Activated T-cell treated with anti-CD3 and anti-CD28 coated beads, Interleukin-2, amount 50 U/mL, for 1 hour (primary cell): ENCODE measurements at places on chromosomes 5 and 9.

- no peak for DNase-seq
Observed at GRCh38 chr5:123120197-123120596, 31.2 kb downstream of the PRDM6 start.

GRCh38 chr5:170590566-170590965, 86.7 kb downstream of the KCNIP1 start:
- no peak for DNase-seq

DNA sequence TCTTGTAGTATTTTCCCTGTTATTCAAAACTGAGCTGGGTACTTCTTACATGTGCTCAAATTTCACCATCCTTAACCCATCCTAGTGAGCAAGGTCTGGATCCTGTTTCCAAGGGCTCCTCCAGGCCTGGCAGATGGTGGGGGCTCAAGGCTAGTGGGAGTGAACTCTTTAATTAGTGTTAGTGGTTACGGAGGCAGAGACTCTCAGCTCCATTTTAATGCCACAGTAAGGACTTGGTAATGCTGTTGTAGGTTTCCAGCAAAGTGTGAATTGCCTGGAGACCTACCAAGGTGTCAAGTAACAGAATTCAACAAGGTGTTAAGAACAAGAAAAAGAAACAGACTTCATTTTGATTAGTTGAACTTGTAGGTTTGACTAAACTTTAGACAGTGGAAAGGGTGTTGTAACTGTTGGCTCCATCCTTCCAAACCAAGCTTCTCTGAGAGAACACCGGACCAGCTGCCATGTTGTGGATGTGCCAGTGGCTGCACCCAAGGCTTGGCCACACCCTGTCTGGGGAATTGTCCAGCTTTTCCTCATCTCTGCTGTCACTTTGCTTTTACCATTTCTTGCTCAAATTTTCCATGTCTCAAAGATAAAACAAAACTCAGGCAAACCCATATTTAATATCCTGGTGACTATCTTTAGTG, 98.7 kb downstream of the ADCY2 start:
- no peak for DNase-seq

DNA sequence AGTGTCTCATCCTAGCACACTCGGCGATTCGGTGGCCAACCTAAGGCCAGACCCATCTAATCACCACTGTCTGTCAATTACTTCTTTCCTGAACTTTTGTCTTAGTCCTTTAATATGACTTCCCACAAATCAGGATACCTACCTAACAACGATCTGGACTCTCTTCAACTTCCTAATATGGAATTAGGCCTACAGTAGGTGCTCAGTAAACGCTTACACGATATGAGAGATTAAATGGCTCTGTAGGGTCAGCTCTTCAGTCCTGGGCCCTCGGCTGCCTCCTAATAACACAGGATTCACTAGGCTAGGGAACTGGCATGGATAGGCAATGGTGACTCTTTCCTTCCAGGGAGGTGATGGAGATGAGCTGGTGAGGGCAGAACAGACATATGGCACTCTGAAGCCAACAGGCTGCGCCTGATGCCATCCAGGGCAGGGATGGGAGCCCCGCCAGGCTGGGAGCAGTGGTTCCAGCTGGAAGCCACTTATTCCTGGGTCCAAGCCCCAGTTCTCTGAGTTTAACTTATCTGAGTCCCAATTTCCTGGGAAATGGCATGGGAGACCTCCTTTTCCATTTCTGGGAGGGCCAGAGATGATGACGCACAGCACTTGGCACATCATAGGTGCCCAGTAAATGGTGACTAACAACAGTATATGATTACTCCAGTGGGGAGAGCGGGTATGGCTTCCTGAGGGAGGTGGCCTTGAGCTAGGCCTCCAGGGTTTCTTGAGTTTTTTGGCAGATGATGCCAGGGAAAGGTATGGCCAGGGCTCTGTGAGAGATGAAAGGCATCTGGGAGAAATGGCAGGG, 7.3 kb downstream of the PDGFRB start:
- DNase-seq = no peak

DNA sequence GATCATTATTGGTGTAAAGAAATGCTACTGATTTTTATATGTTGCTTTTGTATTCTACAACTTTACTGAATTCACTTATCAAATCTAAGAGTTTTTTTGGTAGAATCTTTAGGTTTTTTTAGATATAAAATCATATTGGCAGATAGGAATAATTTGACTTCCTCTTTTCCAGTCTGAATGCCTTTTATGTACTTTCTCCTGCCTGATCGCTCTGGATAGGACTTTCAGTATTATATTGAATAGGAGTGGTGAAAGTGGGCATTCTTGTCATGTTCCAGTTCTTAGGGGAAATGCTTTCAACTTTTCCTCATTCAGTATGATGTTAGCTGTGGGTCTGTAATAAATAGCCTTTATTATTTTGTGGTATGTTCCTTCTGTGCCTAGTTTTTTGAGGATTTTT, 8.3 kb downstream of the AHRR start:
- no peak for DNase-seq

DNA sequence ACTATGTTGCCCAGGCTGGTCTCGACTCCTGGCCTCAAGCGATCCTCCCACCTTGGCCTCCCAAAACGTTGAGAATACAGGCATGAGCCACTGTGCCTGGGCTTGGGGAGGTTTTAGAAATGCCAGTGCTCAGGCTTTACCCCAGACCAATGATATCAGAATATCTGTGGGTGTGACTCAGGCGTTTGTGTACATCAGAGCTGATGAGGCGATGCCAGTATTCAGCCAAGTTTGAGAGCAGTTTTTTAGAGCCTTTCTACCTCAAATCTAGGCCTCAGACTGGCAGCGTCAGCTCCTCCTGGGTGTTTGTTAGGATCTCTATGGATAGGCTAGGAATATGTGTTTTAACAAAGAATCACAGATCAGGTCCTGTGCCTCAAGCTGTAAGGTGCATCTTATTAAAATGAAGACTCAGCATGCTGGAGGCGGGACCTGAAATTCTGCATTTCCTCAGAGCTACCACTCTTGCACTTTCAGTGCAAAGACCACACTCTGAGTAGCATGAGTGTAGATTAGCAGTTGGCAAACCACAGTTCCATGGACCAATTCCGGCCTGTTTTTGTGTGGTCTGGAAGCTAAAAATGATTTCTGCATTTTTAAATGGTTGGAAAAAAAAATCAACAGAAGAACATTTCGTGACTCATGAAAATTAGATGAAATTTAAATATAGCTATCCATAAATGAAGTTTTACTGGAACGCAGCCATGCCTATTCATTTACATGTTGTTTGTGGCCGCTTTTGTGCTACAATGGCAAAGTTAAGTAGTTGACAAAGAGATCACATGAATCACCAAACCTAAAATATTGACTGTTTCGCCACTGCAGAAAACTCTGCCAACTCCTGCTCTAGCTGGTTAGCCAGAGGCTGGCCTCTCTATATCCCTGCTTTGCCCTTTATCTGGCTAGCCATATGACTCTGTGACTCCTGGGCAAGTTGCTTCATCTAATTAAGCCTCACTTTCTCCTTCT, 92.2 kb downstream of the KLF4 start:
- DNase-seq = no peak

DNA sequence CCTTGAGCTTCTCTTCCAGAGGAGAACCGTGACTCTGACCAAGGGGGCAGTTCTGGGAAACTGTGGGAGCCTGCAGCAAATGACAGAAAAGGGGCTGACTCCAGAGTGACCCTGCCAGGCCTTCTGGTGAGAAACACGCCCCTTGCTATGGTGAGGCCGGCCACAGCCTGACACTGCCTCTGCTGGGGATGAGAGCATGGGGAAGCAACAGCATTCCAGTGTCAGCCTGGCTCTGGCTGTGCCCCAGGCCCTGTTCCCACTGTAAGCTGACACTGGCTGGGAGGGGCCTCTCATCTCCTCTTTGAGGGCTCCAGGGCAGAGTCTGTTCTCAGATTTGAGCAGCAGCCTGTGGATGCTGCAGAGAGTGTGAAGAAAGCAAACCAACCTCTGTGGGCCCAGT, 180.0 kb upstream of the IL12B start:
- no peak for DNase-seq

DNA sequence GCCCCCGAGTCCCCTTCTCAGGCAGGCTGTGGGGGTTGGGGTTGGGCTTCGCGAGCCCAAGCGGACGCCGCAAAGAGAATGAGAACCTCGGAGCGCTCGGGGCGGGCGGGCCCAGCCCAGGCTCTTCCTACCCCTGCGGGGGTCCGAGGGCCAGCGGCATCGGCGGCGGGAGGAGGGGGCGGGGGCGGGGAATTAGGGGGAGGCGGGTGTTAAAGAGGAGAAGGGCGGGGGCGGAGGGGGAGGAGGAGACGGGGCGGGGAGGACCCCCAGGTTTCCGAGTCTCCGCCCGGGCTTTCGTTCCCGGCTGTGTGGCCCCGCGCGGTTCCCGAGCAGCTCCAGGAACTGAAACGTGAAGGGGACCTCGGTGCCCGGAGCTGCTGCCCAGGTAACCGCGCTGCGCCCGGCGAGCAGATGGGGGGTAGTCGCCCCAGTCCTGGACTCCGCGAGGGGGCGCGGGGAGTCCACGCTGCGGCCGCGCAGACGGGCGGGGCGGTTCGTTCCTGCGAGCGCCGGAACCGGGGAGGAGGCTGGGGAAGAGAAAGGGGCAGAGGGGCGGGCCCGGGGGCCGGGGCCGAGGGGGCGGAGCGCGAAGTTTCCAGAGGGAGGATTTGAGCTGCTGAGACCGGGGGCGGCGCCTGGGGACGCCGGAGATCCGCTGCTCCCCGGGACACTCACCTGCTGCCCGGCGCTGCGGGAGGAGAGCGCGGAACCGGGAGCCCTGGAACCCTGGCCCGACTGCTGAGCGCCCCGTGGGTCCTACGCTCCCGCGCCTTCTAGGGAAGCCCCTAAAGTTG, 38.4 kb upstream of the PLEKHG4B start:
- peak; percentile 52 for DNase-seq

- DNase-seq = no peak
Observed at GRCh38 chr5:158390577-158390976, 531.6 kb upstream of the CLINT1 start.

DNA sequence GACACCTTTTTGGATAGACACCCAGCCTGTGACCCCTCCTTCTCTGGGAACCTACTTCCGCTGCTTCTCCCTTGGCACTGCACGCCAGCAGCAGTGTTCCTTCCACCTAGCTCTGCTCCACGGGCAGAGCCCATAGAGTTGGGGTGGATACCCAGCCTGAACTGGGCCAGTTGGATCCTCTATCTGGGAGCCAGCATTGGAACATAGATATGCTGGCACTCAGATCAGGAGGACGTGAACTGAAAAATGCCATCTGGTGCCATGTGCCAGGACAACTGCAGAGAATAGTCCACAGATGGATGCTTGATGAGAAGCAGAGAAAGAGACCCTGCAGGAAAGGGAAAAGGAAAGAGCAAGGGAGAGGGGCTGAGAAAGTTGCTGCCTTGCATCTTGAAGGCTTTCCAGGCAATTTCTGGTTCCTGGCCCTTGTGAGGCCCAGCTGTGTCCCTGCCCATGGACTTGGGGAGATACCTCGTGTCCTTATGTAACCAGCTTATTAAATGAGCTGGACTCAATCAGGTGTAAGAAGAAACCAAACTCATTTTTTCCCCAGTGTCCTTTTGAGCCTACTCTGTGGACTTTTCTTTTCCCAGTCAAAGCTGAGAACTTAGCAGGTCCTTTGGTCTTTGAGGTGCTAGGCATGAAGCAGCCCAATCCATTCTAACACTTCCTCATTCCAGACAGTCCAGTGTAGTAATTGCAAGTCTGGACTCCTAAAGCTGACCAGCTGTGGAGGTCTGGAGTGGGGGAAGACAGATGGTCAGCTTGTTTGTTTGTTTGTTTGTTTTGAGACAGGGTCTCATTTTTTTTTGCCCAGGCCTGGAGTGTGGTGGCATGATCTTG, 39.1 kb downstream of the ANGPTL2 start:
- DNase-seq = no peak

- peak; percentile 88 for DNase-seq
Observed at GRCh38 chr9:129174102-129174723, 3.8 kb downstream of the IER5L start.

- no peak for DNase-seq
Observed at GRCh38 chr5:31392061-31392460, 139.8 kb downstream of the DROSHA start.

DNA sequence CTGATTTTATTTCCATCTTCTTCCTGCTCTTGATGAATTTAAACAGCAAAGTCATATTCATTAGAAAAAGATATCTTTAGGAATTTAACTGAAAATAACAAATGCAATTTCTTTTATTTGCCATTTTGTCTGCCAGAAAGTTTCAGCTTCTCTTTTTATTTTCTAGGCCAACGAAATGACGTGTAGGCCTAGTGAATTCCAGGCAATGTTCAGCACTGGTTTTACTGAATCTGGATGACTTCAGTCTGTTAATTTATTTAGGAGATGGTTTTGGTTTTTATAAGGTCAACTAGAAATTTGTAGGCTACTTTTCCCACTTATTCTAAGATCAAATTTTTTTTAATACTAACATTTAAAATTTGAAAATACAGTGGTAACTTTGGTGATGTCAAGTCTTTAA, 129.1 kb upstream of the VCAN start:
- no peak for DNase-seq

DNA sequence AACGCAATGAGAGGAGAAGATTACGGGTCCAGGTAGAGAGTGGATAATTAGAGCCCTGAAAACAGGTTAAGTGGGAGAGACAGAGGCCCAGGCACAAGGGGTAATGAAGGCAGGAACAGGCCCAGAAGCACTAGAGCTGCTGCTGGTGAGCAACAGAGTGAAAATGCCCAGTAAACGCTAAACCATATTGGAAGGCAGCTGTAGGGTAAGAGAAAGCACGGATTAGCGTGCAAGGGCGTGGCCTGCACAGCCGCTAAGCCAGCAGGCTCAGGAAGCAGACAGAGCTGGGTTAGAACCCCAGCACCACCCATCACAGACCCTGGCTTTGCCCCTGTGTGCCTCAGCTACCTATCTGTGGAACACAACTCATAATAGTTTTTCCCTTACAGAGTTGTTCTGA, 93.2 kb downstream of the PAX5 start:
- DNase-seq = no peak

DNA sequence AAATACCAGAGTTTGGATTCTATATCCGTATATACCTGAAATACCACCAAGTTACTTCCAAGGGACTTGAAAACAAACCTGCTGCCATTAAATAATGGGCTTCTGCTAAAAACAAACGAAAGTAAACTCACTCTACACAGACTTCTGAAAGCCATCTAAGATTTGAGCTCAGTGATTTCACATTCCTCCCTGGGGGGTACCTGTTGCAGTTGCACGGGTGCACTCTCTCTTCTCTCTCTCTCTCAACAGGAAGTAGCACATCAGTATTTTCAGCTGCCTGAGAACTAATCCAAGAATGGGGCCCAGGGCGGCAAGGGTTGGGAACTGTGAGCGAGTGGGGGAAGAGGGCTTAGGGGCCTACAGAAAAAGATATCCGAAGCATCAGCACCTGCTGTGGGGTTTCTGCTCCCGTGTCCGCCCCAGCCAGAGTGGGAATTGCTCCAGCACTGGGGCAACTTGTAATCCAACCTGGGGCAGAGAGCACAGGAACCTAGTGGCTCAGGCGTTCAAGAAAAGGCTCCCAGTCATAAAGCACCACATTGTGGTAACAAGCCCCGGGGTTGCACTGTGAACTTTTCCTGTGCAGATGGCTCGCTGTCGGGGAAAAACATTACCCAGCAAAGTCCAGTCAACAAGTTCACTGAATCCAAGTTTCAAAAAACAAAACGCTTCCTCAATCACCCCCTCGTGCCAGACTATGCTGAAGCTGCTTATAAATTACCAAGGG, 99.8 kb downstream of the EFNA5 start:
- DNase-seq = peak; percentile 19
